WTC11 (cell line): ENCODE measurements at places on chromosomes 7 and 10.

DNA sequence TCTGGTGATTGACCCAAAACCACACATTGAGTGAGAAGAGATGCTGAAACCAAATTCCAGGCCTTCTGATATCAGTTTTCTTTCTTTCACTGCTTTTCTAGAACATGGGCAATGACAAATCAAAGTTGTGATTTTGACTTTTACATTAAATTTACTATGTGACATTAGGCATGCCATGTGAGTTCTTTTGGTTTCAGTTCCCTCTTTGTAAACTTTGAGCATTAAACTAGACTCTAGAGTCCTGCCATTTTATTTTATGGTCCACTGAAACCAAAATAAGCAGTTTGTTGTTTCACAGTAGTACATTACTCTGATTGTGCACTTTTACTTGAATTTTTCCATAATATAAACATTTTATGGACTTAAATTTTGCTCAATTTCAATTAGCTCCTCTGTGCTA, 381.1 kb upstream of the SEMA3D start:
- no peak for DNase-seq

DNA sequence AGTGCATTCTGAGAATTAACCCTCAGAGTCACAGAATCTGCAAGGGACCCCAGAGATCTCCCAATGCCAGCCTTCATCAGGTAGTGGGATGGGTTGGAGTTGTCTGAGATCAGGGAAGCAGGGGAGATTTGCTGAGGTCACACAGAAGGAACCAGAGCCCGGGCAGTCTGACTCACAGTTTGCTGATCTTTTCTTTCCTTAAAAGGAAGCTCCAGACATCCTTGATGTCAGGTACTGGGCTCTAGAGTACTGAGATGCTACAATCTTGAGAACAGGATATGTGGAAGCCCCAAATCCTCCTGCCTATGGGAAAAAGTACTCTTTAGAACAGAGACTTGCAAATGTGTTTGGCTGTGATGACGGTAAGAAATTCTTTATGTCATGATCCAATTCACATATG, 706 bp downstream of the TBATA start:
- no peak for DNase-seq

DNA sequence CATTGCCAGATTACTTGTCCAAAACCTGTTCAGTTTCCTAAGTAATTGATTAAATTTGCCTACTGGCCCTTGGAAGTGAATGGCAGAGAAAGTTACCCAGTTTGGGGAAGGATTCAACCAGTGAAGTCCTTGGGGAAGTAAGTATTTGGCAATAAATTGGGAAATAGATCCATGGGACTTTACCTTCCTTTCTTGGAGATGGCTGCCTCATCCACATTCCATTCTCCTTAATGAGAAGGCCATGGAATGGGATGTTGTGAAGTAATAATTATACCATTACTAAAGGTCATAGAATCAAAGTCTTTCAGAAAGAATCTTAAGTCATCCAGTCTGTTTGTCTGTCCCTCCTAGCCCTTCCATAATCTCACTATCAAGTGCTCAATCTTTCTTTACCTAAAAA, 4.5 kb upstream of the COPG2 start:
- DNase-seq, result no peak

- DNase-seq, result no peak
Measured at GRCh38 chr10:11303361-11304170, 285.9 kb downstream of the CELF2 start.

GRCh38 chr7:1922071-1922869, 252.2 kb downstream of the ELFN1 start:
- DNase-seq, result no peak

- no peak for DNase-seq
Measured at GRCh38 chr7:69419934-69420333, 178.3 kb upstream of the AUTS2 start.

DNA sequence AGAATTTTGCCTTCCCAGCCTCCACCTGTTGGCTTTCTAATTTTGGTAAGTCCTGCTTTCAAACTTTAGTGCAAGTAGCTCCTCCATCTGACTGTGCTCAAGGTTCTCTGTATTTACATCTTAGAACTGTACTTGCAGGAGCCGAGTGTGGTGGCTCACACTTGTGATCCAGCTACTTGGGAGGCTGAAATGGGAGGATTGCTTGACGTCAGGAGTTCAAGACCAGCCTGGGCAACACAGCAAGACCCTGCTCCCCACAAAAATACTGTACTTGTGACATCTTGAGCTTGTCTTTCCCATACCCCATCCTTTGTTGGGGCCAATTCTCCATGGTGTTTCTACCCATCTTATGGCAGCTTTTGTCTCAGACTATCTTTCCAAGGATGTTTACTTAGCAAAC, 4.7 kb upstream of the VDAC2 start:
- DNase-seq, result no peak

DNA sequence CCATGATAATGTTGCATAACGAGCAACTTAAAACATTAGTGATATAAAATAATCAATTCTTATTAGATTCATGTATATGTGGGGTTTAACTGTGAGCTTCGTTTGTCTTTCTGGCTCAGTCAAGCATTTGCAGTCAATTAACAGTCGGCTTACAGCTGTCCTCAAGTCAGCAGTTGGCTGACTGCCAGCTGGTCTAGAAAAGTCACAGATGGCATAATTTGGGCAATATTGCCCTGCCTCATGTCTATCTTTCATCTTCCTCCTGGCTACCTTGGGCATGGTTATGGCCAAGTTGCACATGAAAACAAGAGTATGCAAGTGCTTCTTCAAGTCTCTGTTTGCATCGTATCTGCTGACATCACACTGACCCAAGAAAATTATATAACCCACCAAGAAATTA, 186.1 kb upstream of the ZWINT start:
- DNase-seq, result no peak

DNA sequence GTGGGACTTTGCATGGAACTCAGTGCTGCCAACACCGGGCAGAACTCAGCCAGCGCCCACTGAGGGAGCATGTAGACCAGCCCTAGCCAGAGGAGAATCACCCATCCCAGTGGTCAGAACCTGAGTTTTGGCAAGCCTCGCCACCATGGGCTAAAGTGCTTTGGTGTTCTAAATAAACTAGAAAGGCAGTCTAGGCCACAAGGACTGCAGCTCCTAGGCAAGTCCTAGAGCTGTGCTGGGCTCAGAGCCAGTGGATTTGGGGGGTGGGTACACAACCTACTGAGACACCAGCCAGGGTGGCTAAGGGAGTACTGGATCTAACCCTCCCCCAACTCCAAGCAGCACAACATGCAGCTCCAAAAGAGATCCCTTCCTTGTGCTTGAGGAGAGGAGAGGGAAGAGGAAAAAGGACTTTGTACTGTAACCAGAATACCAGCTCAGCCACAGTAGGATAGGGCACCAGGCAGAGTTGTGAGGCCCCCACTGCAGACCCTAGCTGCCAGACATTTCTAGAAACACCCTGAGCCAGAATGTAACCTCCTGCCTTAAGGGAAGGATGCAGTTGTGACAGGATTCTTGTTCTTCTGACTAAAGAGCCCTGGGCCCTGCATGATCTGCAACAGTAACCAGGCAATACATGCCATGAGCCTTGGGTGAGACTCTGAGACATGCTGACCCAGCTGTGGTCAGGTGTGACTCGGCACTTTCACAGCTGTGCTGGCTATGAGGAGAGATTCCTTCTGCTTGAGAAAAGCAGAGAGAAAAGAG, 24.4 kb downstream of the GSDME start:
- no peak for DNase-seq
